ENCODE measurements at places on chromosomes 11 and 22. TPM values are rescaled to one million over a fixed set of nuclear protein-coding genes. Genes with fewer than 3 reads are reported as not detected.

DNA sequence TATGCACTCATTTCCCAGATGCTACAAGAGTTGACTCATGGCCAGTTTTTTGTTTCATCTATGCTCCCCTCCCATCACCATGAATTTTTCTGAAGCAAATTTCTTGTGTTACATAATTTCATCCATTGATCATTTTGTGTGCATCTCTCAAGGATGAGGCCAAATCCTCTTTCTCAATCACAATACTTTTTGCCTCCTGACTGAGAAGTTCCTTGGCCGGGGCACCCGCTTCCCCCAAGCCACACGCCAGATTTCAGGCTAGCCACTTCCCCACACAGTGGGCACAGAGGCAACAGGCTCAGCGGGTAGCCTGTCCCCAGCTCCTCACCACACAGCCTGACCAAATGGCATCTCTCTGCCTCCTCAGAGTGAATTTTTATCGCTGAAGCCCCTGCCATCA is 9.8 kb upstream of the DSCAML1 start:
- no peaks in the 10 kb centered on the region for H3K36me3 ChIP-seq
- peaks cover 3% of the 10 kb centered on the region for H3K27me3 ChIP-seq
- no peak overlapping the region for H3K4me3 ChIP-seq
- no peak for DNase-seq

- H3K27me3 ChIP-seq, result peaks cover under 1% of the 10 kb centered on the region
- no peak overlapping the region for H3K27ac ChIP-seq
- H3K4me3 ChIP-seq, result no peak overlapping the region
- no peaks in the 10 kb centered on the region for H3K4me1 ChIP-seq
Observed at GRCh38 chr22:23357053-23357452, 176.7 kb downstream of the BCR start.

- no peak overlapping the region for H3K27ac ChIP-seq
- H3K36me3 ChIP-seq, result no peaks in the 10 kb centered on the region
- no peaks in the 10 kb centered on the region for H3K27me3 ChIP-seq
Observed at GRCh38 chr11:44743959-44744557, 17.3 kb downstream of the TSPAN18 start.

- no peak overlapping the region for H3K4me3 ChIP-seq
- no peak for DNase-seq
- H3K4me1 ChIP-seq, result no peaks in the 10 kb centered on the region
- no peaks in the 10 kb centered on the region for H3K36me3 ChIP-seq
- H3K27me3 ChIP-seq, result no peaks in the 10 kb centered on the region
Observed at GRCh38 chr11:111530091-111530490, 10.4 kb upstream of the LAYN start.

GRCh38 chr22:31321421-31321820 is 24.7 kb downstream of the PATZ1 start:
- H3K4me1 ChIP-seq, result peaks cover 10% of the 10 kb centered on the region
- DNase-seq, result no peak
- peaks cover 21% of the 10 kb centered on the region for H3K36me3 ChIP-seq
- H3K27ac ChIP-seq, result no peak overlapping the region
- H3K27me3 ChIP-seq, result no peaks in the 10 kb centered on the region
- no peak overlapping the region for H3K4me3 ChIP-seq

DNA sequence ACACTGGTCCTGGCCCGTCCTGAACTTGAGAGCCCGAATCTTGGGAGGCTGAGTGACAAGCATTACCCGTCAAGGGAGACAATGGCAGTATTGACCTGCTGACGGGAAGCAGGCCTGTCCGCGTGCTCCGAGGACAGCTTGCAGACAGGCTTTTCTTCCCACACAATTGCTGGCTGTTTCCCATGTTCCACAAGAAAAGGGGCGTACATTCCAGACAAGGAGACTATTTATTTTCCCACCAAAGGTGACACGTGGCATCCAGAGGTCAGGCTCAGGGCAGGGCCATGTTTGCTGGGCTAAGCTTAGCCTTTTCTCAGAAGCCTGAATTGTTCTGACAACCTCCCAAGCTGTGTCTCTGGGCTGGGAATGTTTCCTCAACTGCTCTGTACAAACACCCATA is 86.9 kb upstream of the SPON1 start:
- no peaks in the 10 kb centered on the region for H3K4me1 ChIP-seq
- no peaks in the 10 kb centered on the region for H3K27me3 ChIP-seq
- H3K36me3 ChIP-seq, result no peaks in the 10 kb centered on the region
- no peak overlapping the region for H3K4me3 ChIP-seq
- DNase-seq, result no peak
- H3K27ac ChIP-seq, result no peak overlapping the region

DNA sequence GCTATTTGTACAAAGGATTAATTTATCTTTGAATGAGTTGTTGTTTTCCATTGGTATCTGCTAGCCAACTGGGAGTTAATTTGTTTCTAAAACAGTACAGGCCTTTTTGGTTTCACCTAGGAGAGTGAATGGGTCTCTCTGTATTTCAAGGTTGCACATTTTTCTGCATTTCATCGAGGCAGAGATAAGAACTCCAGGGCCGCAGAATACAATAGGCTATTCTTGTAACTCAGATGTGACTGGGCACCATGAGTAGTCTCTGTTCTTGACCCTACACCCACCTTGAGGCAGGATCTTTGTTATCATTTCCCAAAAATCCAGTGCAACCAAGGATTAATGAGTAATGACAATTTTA is 51.7 kb upstream of the OR9Q1 start:
- DNase-seq, result no peak
- H3K27ac ChIP-seq, result no peak overlapping the region
- H3K36me3 ChIP-seq, result no peaks in the 10 kb centered on the region

DNA sequence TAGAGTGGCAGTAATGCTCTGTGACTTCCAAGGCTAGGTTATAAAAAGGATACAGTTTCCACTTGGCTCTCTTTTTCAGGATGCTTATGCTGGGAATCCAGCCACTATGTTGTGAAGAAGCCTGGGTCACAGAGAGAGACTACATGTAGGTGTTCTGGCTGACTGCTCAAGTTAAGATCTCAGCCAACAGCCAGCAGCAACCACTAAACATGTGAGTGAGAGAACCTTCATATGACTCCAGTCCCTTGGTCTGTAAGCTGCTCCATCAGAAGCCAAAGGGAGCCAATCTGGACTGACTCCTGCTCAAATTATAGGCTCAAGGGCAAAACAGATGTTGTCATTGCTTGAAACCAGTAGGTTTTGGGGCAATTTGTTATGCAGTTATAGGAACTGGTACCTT is 162.7 kb downstream of the MAML2 start:
- no peak for DNase-seq
- no peak overlapping the region for H3K4me3 ChIP-seq
- peaks cover 5% of the 10 kb centered on the region for H3K4me1 ChIP-seq
- no peak overlapping the region for H3K27ac ChIP-seq

- H3K27me3 ChIP-seq, result no peaks in the 10 kb centered on the region
- peak overlapping the region; percentile 96 for H3K4me3 ChIP-seq
- H3K27ac ChIP-seq, result peak overlapping the region; percentile 94
- DNase-seq, result no peak
- peaks cover 30% of the 10 kb centered on the region for H3K4me1 ChIP-seq
Observed at GRCh38 chr11:118996926-118997626, 862 bp upstream of the CENATAC start.

DNA sequence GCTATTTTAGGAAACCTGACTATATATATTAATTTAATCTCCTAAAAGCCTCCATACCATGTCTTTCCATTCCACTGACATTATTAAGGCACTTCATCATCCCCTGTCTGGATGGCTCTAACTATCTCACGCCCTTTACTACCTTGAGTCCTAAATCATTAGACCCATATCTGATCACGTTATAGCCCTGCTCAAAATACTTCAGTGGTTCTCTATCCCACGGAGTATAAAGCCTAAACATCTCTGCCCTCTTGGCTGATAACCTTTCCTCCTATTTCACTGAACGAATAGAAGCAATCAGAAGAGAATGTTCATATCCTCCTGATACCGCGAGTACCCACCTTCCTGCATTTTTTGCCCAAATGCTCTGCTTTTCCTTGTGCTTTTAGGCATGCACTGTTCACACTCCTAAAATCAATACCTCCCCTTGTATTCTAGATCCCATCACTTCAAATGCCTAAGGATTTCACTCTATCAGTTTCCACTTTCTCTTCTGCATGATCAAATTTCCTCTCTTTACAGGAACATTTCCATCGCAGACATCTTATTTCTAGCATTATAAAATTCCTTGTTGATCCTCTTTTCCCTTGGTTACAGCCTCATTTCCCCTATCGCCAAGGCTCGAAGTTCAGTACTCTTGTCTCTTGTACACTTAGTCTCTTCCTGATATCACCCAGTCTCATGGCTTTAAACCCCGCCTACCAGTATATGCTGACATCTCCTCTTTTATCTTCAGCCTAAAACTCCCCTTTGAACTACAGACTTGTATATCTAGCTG is 45.0 kb upstream of the BIRC3 start:
- no peak for DNase-seq
- peaks cover 7% of the 10 kb centered on the region for H3K27me3 ChIP-seq
- peaks cover 8% of the 10 kb centered on the region for H3K4me1 ChIP-seq
- no peak overlapping the region for H3K4me3 ChIP-seq
- no peak overlapping the region for H3K27ac ChIP-seq

Gene PCNX3
- total RNA-seq, result 32.4 TPM

Gene PARVA
- total RNA-seq, result 58.3 TPM

Gene SLC22A25
- total RNA-seq, result not detected

Gene SAA4
- total RNA-seq, result 0.62 TPM

Gene YPEL4
- 3.1 TPM for total RNA-seq

Gene CARD16
- 97.3 TPM for total RNA-seq

Gene VWCE
- 1.2 TPM for total RNA-seq

Gene XNDC1N
- total RNA-seq, result 9.1 TPM

Gene FTH1
- 4,616 TPM for total RNA-seq

Measured in lower lobe of right lung (tissue), 2 donors.